ENCODE measurements at places on chromosomes 7 and 10. TPM values are rescaled to one million over a fixed set of nuclear protein-coding genes. Genes with fewer than 3 reads are reported as not detected.

DNA sequence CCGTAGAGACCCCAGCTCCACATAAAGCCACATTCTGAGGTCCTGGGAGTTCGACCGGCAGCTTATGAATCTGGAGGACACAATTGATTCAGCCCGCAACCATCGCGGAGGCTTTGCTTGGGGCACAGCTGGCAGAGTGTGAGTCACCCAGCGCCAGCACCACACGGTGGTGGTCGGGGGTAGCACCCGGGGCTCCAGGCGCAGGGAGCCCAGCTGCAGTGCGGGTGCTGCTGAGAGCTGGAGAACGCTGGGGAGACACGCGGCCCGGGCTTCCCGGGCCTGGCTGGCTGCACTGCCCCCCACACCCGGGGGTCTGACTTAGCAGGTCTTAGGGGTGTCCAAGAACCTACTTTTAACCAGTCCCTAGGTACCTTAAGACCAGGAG, 87.9 kb downstream of the PAXIP1 start:
- H3K36me3 ChIP-seq: no peaks in the 10 kb centered on the region
- H3K27ac ChIP-seq: no peak overlapping the region
- no peak overlapping the region for H3K4me3 ChIP-seq
- DNase-seq: no peak
- peaks cover 17% of the 10 kb centered on the region for H3K27me3 ChIP-seq

DNA sequence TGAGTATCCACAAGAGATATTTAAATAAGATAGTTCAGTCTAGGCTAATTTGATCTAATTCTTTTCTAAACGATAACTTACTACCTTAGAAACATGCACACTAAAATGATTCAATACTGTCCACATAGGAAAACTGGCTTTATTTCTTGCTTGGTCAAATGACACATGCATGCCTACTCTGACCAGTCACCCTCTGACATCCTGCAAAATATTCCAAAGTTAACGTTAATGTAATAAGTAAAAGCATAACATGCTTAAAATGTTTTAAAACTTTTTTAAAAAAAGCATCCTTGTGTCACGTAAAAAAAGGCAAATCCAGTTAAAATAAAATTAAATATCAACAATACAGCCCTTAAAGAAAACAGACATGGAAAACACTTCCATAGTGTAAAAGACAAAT, 70.2 kb downstream of the UBE2H start:
- no peak overlapping the region for H3K27ac ChIP-seq
- H3K36me3 ChIP-seq: peaks cover 7% of the 10 kb centered on the region
- peaks cover 17% of the 10 kb centered on the region for H3K4me1 ChIP-seq
- DNase-seq: no peak
- H3K4me3 ChIP-seq: no peak overlapping the region

The LDB3 gene
- total RNA-seq: 2.5 TPM

The CRYGN gene
- not detected for total RNA-seq
